Osteoblast (primary cell): ENCODE measurements at places on chromosomes 16 and 17. TPM values are rescaled to one million over a fixed set of nuclear protein-coding genes. Genes with fewer than 3 reads are reported as not detected.

- H3K27ac ChIP-seq = peak overlapping the region; percentile 97
- no peaks in the 10 kb centered on the region for H3K27me3 ChIP-seq
- no peaks in the 10 kb centered on the region for H3K36me3 ChIP-seq
- peaks cover 51% of the 10 kb centered on the region for H3K4me1 ChIP-seq
Measured at GRCh38 chr17:83204230-83204725, 124.9 kb downstream of the METRNL start.

DNA sequence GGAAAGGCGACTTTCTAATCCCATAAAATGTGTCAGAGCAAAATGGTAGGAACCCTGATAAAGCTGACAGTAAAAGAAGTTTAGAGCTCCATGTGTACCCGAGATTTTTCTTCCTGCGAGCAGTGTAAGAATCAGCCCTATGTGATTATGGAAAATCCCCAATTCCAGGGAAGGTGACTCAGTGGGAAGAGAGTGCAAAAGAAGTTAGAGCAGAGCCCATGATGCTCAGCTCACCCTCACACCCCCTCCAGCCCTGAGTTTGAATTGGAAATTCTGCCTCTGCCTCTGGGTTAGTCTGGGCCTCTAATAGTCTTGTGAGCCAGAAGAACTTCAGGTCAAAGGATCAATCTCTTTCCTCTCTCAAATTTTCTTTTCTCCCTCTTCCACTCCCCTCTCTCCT is 12.5 kb downstream of the C17orf78 start:
- peaks cover 26% of the 10 kb centered on the region for H3K4me1 ChIP-seq
- no peaks in the 10 kb centered on the region for H3K27me3 ChIP-seq
- DNase-seq = peak; percentile 86
- H3K36me3 ChIP-seq = no peaks in the 10 kb centered on the region

GRCh38 chr17:75004371-75004770 is 8.1 kb upstream of the MRPL58 start:
- H3K36me3 ChIP-seq = peaks cover 27% of the 10 kb centered on the region
- no peak overlapping the region for H3K4me3 ChIP-seq
- H3K27me3 ChIP-seq = no peaks in the 10 kb centered on the region
- no peak overlapping the region for H3K27ac ChIP-seq

Gene NXPH3
- 1.8 and 3.3 TPM in 2 replicates for total RNA-seq

Gene ICAM2
- 6.5 and 8.5 TPM in 2 replicates for total RNA-seq

- no peak overlapping the region for H3K4me3 ChIP-seq
- no peak for DNase-seq
- peak overlapping the region; percentile 72 for H3K27ac ChIP-seq
- H3K36me3 ChIP-seq = no peaks in the 10 kb centered on the region
Measured at GRCh38 chr16:66131156-66131807, 235.2 kb upstream of the CDH5 start.

Gene ACBD4
- total RNA-seq = 4.7 and 6.2 TPM in 2 replicates

DNA sequence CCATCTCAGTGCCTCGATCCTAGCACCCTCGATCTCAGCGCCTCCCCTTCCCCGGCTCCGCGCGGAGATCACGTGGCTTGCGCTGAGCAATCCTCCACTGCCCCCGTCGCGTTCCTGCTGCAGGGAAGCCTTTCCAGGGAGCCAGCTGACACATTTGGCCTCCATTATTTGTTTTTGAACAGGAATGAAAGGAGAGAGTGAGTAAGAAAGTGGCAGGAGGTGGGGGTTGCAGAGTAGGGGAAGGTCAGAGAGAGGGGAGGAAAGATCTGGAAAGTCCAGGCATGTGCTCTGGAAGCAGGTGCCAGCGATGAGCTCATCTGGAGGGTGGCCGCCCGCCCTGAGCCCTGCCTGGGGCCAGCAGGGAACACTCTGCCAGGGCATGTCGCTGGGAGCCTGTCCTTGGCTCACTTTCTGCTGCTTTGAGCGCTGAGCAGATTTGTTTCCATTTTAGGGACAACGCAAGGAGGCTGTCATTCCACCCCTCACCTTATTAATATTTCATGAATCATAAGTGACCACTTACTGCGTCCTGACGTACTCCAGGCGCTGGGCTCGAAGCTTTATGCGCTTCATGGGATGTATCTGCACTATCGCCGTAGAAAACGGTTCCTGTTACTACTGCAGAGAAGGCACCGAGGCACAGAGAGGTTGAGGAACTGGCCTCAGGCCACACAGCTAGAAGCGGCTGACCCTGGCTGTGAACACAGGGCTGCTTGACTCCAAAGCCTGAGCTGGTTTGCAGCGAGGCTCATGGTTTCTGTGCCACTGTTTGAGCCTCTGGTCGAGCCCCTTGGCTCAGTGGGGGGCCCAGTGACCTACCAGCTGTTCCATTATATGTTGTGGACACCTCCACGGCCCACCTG is 283.1 kb downstream of the SEC14L1 start:
- peaks cover 82% of the 10 kb centered on the region for H3K4me1 ChIP-seq
- H3K4me3 ChIP-seq = no peak overlapping the region
- H3K27me3 ChIP-seq = no peaks in the 10 kb centered on the region
- H3K36me3 ChIP-seq = peaks cover 6% of the 10 kb centered on the region
- H3K27ac ChIP-seq = peak overlapping the region; percentile 80
- peak; percentile 98 for DNase-seq

GRCh38 chr16:20803561-20804214 is 2.6 kb downstream of the ERI2 start:
- H3K27me3 ChIP-seq = no peaks in the 10 kb centered on the region
- H3K4me1 ChIP-seq = peaks cover 19% of the 10 kb centered on the region
- peak overlapping the region; percentile 29 for H3K27ac ChIP-seq
- DNase-seq = no peak
- H3K4me3 ChIP-seq = no peak overlapping the region

Gene HES7
- not detected in 2 replicates for total RNA-seq

Gene RPAIN
- 40.2 and 51.6 TPM in 2 replicates for total RNA-seq

- no peak for DNase-seq
- H3K27me3 ChIP-seq = no peaks in the 10 kb centered on the region
- peak overlapping the region; percentile 25 for H3K27ac ChIP-seq
Measured at GRCh38 chr17:56815711-56816110, 18.0 kb downstream of the C17orf67 start.

Gene PRSS8
- not detected in 2 replicates for total RNA-seq

GRCh38 chr17:17669580-17670235 is 11.6 kb upstream of the RAI1 start:
- no peak overlapping the region for H3K27ac ChIP-seq
- H3K36me3 ChIP-seq = no peaks in the 10 kb centered on the region
- no peak overlapping the region for H3K4me3 ChIP-seq
- H3K27me3 ChIP-seq = peaks cover 12% of the 10 kb centered on the region
- H3K4me1 ChIP-seq = no peaks in the 10 kb centered on the region
- peak; percentile 66 for DNase-seq

DNA sequence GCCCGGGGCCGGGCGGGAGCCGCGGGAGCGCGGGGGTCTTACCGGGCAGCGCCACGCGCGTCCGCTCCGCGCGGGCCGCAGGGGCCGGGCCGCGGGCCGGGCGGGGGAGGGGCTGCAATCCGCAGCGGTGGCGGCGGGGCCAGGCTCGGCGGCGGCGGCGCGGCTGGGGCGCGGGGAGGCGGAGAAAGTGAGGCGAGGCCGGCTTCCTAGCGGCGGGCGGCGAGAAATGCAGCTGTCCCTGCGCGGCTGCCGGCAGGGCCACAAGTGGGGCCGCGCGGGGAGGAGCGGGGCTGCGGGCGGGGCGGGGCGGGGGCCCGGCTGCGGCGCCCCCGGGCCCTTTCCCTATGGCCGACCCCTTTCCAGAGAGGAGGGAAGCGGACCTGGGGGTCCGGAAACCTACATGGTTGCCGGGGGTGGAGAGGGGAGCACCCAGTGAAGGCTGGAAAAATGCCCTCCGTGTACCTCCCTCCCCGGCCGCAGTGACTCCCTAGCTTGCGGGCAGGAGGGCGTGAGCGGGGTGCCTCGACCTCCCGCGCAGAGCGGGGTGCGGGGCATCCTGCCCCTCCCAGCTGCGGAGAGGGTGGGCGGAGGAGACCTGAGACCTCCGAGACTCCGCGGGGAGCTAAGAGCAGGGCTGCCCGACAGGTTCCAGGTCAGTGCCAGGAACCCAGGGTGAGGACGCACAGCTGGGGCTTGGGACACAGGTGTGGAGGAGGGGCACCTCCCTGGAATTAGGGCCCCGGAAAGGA is at the start of gene CUEDC1:
Gene CUEDC1 (minus strand): TSS at position 230 of the 749 bp plus-strand sequence. CDS start 69,848 bp downstream, outside the sequence.
- no peaks in the 10 kb centered on the region for H3K36me3 ChIP-seq
- peak within 1 kb of the TSS; percentile 48 for H3K27ac ChIP-seq
- DNase-seq = peak; percentile 99
- peaks cover 34% of the 10 kb centered on the region for H3K4me1 ChIP-seq

DNA sequence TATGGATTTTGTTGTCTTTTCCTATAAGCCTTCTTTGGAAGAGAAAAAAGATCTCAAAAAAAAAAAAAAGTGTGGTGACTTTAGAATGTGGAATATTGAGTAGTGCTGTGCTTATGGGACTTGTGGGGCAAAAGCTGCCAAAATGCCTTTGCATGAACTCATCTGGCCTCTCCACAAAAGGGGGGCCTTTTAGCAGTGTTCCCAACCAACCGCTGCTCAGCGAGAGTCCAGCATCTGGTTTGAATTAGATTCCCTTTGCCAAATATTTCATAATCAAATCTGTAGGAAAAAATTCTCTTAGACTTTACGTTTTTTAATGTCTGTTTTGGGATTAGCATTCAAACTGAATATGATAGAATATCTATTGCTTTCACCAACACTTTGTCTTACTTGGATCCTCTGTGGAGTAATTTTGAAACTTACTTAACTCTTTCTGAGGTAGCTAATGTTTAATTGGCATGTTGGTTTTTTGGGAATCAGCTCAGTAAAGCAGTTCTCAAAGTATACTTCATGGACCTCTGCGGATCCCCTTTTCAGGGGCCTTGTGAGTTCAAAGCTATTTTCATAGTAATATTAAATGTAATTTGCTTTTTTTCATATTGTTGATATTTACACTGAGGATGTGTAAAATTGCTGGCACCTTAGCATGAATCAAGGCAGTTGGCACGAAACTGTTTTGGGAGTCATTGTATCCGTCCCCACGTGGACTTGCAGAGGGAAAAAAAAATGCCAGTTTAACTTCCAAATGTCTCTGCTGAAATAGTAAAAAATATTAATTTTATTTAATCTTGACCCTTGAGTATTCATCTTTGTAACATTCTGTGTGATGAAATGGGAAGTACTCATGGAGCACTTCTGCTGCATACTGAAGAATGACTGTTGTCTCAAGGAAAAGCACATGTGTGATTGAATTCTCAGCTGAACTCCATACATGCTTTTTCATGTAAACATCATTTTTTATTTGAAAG is 34.7 kb upstream of the VPS4A start:
- no peaks in the 10 kb centered on the region for H3K27me3 ChIP-seq
- peaks cover 5% of the 10 kb centered on the region for H3K36me3 ChIP-seq
- H3K4me3 ChIP-seq = peak overlapping the region; percentile 31
- H3K27ac ChIP-seq = peak overlapping the region; percentile 88
- DNase-seq = peak; percentile 97

Gene NTN1
- 0.29 and 0.36 TPM in 2 replicates for total RNA-seq

DNA sequence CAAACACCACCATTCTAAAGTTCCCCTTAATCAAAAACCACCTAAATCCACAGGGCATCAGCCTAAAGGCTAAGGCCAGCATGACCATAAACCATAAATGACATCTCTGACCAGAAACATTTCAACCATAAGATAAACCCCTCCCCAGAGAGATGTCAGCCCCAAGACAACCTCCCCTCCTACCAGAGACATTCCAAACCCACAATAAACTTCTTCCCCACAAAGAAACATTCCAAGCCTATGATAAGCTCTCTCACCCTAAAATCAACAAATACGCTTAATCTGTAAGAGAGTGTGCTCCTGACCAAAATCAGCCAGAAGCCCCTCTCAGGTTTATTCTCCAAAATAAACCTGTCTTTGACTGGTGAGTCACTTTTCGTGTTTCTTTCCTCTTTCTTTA is 54.8 kb downstream of the SLFN5 start:
- H3K36me3 ChIP-seq = no peaks in the 10 kb centered on the region
- H3K4me3 ChIP-seq = no peak overlapping the region
- H3K27ac ChIP-seq = no peak overlapping the region
- H3K4me1 ChIP-seq = peaks cover 21% of the 10 kb centered on the region

Gene CRHR1
- total RNA-seq = not detected in 2 replicates

DNA sequence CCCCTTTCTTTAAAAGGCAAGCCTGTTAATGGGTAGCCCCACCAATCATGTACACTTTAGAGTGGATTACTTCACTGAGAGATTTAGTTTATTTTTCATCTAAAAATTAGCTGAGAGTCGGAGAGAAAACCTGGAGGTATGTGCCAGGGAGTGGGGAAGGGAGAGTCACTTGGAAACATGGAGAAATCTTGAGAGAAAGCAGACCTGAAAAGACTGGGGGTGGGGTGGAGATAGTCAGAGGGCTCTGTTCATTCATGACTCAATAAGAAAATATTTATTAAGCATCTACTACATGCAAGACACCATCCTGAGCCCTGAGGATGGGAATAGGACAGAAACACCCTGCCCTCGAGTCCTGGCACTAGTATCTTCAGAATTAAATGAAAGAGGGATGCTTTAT is 27.4 kb upstream of the RCVRN start:
- H3K4me1 ChIP-seq = no peaks in the 10 kb centered on the region
- no peaks in the 10 kb centered on the region for H3K27me3 ChIP-seq
- H3K4me3 ChIP-seq = no peak overlapping the region
- H3K27ac ChIP-seq = no peak overlapping the region
- no peak for DNase-seq

Gene CX3CL1
- under 0.01 TPM in 1 of 2 replicates, not detected in the other for total RNA-seq

- H3K36me3 ChIP-seq = peaks cover under 1% of the 10 kb centered on the region
- DNase-seq = no peak
- no peak overlapping the region for H3K4me3 ChIP-seq
- H3K27me3 ChIP-seq = no peaks in the 10 kb centered on the region
- H3K27ac ChIP-seq = no peak overlapping the region
Measured at GRCh38 chr17:50687200-50688066, 20.3 kb downstream of the ANKRD40 start.

Gene USP43
- total RNA-seq = under 0.01 and 0.36 TPM in 2 replicates

Gene HIGD1B
- total RNA-seq = not detected in 2 replicates

Gene IL17C
- total RNA-seq = under 0.01 and 0.29 TPM in 2 replicates

GRCh38 chr17:29214215-29215146 is 32.2 kb upstream of the CRYBA1 start:
- no peaks in the 10 kb centered on the region for H3K36me3 ChIP-seq
- DNase-seq = no peak
- peaks cover 3% of the 10 kb centered on the region for H3K4me1 ChIP-seq

- H3K4me3 ChIP-seq = no peak overlapping the region
- peaks cover 22% of the 10 kb centered on the region for H3K27me3 ChIP-seq
- no peaks in the 10 kb centered on the region for H3K4me1 ChIP-seq
- peak; percentile 44 for DNase-seq
- no peak overlapping the region for H3K27ac ChIP-seq
Measured at GRCh38 chr16:28505489-28506137, 1.0 kb downstream of the IL27 start.

DNA sequence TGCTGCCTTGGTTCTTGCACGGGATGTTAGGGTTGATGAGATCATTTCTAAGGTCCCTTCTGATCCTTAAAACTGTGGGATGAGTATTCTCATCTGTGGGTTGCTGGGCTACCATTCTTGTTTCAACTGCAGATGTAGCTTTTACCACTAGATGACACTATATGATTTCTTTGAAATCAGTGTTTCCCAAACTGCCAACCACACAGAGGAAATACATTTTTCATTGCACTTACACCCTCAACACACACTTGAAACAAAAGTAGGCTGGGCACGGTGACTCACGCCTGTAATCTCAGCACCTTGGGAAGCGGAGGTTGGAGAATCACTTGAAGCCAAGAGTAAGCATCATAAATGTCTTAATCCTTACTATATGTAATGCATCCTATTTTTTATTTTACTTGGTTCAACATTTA is 15.3 kb downstream of the LCMT1 start:
- peak overlapping the region; percentile 65 for H3K27ac ChIP-seq
- peak; percentile 88 for DNase-seq
- H3K4me3 ChIP-seq = no peak overlapping the region
- no peaks in the 10 kb centered on the region for H3K27me3 ChIP-seq
